ENCODE measurements at places on chromosomes 5 and 9.

GRCh38 chr5:180315762-180316212, 23.9 kb upstream of the MAPK9 start:
- no peaks in the 10 kb centered on the region for H3K27me3 ChIP-seq
- H3K4me1 ChIP-seq, result no peaks in the 10 kb centered on the region
- H3K36me3 ChIP-seq, result no peaks in the 10 kb centered on the region
- no peak for DNase-seq

DNA sequence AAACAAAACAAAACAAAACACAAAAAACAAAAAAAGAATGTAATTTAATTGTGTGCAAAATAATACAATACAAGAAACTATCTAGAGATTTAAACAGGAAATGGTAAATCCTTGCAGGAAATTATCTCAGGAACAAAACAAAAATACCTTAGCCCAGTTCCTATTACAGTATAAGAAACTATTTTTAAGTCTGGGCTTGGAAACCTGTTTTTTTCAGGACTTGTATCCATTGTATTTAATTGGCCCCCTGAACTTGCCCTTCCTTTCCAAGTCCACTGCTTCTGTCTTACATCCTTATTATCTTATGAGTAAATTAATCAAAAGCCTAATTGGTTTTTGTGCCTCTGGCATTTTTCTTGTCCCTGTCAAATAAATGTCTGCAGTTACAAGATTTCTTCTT, 48.5 kb downstream of the ST8SIA4 start:
- no peaks in the 10 kb centered on the region for H3K27me3 ChIP-seq
- H3K36me3 ChIP-seq, result no peaks in the 10 kb centered on the region
- no peak overlapping the region for H3K4me3 ChIP-seq
- H3K27ac ChIP-seq, result no peak overlapping the region

- no peak overlapping the region for H3K27ac ChIP-seq
- H3K27me3 ChIP-seq, result no peaks in the 10 kb centered on the region
- no peak overlapping the region for H3K4me3 ChIP-seq
- no peaks in the 10 kb centered on the region for H3K36me3 ChIP-seq
- H3K4me1 ChIP-seq, result peaks cover 43% of the 10 kb centered on the region
- no peak for DNase-seq
Measured at GRCh38 chr5:126369995-126370731, 53.0 kb upstream of the GRAMD2B start.

DNA sequence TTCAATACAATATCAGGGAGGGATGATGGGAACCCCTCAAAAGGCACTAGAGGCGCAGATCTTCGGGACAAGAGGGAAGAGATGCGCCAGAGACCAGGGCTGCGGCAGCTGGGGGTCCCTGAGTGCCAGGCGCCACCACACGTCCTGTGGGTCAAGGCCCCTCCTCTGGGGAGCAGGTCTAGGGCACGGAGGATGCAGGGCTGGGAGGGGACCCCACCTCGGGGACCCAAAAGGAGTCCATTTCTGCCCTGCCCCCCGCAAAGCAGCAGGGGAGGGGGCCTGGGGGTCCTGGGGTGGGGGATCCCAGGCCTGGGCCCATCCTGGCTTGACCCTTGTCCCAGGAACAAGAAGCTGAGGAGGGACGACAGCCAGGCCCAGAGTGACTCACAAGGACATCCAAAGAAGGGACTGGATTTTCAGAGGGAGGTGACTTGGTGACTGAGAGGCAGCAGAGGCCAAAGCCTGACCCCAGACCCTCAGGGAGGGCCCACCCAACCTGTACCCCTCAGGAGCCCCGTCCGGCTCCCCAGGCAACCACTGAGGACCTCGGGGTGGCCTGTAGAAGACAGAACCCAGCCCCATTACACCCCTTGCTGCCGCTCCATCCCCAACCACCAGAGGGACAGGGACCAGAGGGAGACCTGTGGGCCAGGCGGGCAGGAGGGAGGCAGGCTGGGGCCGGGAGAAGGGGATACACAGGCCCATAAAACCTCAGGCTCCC, 54.2 kb downstream of the LRSAM1 start:
- no peak overlapping the region for H3K27ac ChIP-seq
- H3K36me3 ChIP-seq, result peaks cover 60% of the 10 kb centered on the region
- H3K4me3 ChIP-seq, result no peak overlapping the region
- peaks cover 8% of the 10 kb centered on the region for H3K4me1 ChIP-seq
- no peak for DNase-seq

- no peaks in the 10 kb centered on the region for H3K4me1 ChIP-seq
- no peaks in the 10 kb centered on the region for H3K36me3 ChIP-seq
- no peaks in the 10 kb centered on the region for H3K27me3 ChIP-seq
- no peak overlapping the region for H3K4me3 ChIP-seq
- no peak for DNase-seq
- H3K27ac ChIP-seq, result no peak overlapping the region
Measured at GRCh38 chr5:43947935-43948334, 345.0 kb downstream of the NNT start.

- H3K4me3 ChIP-seq, result no peak overlapping the region
- H3K4me1 ChIP-seq, result peaks cover 8% of the 10 kb centered on the region
- no peak overlapping the region for H3K27ac ChIP-seq
Measured at GRCh38 chr5:135150767-135151166, 116.7 kb upstream of the PITX1 start.

- peak; percentile 54 for DNase-seq
- H3K36me3 ChIP-seq, result no peaks in the 10 kb centered on the region
- peaks cover 92% of the 10 kb centered on the region for H3K4me1 ChIP-seq
- H3K27ac ChIP-seq, result peak overlapping the region; percentile 82
- H3K4me3 ChIP-seq, result peak overlapping the region; percentile 26
Measured at GRCh38 chr9:38036359-38037084, 32.5 kb downstream of the SHB start.

DNA sequence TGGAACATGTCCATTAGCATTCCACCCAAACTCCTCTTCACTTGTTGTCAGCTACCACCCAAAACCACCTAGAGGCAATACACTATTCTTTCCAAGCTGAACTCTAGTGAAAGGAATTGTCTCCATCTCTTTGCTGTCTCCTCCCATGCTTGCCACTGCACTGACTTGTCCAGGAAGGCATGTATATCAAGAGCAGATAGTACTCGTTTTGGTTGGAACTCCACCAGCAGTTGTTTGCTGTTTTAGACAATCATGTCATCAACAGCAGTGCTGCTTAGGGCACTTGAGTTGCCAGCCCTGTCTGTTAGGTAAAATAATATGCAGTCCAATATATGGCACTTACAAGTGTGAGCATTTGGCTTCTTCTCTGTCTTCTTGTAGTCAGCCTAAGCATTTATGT, 80.0 kb upstream of the SAP30L start:
- peaks cover 56% of the 10 kb centered on the region for H3K4me1 ChIP-seq
- H3K27ac ChIP-seq, result no peak overlapping the region
- no peaks in the 10 kb centered on the region for H3K36me3 ChIP-seq
- no peak overlapping the region for H3K4me3 ChIP-seq

- no peak for DNase-seq
- peaks cover 25% of the 10 kb centered on the region for H3K4me1 ChIP-seq
- peak overlapping the region; percentile 40 for H3K4me3 ChIP-seq
- H3K27ac ChIP-seq, result no peak overlapping the region
- H3K27me3 ChIP-seq, result peaks cover 22% of the 10 kb centered on the region
Measured at GRCh38 chr9:114153761-114154599, 1.4 kb upstream of the COL27A1 start.

GRCh38 chr5:172410662-172411483, 43.5 kb downstream of the SH3PXD2B start:
- H3K4me1 ChIP-seq, result peaks cover 36% of the 10 kb centered on the region
- no peak overlapping the region for H3K4me3 ChIP-seq
- peaks cover 3% of the 10 kb centered on the region for H3K36me3 ChIP-seq
- H3K27me3 ChIP-seq, result no peaks in the 10 kb centered on the region

DNA sequence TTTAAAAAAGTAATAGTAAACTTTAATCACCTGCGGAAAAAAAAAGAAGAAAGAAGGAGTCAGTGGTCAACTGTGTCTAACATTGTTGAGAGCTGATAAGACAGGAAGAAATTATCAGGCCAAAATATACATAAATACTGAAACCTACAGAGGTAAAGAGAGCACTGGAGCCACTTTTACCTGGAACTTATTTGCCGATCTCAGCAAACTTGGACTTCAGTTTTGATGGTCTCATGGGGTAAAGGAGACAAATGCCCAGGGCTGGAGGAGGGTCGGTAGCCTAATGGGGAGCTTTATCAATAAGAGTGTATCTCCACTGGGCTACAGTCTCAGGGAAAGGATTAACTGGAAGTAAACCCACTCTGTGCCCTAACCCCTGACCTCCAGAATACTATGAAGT, 26.6 kb upstream of the ARHGEF28 start:
- no peaks in the 10 kb centered on the region for H3K27me3 ChIP-seq
- no peak overlapping the region for H3K4me3 ChIP-seq
- H3K4me1 ChIP-seq, result peaks cover 2% of the 10 kb centered on the region
- no peaks in the 10 kb centered on the region for H3K36me3 ChIP-seq

GRCh38 chr5:142486020-142486419, 161.2 kb upstream of the SPRY4 start:
- no peak overlapping the region for H3K4me3 ChIP-seq
- H3K4me1 ChIP-seq, result peaks cover 4% of the 10 kb centered on the region
- H3K27ac ChIP-seq, result no peak overlapping the region
- H3K27me3 ChIP-seq, result no peaks in the 10 kb centered on the region
- H3K36me3 ChIP-seq, result no peaks in the 10 kb centered on the region
- no peak for DNase-seq

GRCh38 chr5:123605822-123606221, 93.8 kb downstream of the CSNK1G3 start:
- no peaks in the 10 kb centered on the region for H3K36me3 ChIP-seq
- no peak overlapping the region for H3K27ac ChIP-seq
- H3K27me3 ChIP-seq, result no peaks in the 10 kb centered on the region
- H3K4me3 ChIP-seq, result no peak overlapping the region

DNA sequence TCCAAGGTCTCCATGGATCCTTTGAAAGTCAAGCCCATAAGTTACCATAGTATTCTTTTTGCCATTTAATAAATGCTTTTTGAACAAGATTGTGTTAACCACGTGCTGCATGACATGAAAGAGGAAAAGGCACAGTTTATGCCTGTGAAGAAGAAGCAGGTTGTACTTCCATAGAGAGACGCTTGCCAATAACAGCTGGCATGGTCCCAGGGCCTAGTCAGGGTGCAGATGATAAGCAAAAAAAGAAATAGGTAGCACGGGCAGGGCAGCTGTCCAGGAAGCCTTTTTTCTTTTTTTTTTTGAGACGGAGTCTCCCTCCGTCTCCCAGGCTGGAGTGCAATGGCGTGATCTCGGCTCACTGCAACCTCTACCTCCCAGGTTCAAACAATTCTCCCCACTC, 71.8 kb upstream of the CLINT1 start:
- H3K27ac ChIP-seq, result no peak overlapping the region
- H3K27me3 ChIP-seq, result no peaks in the 10 kb centered on the region
- no peak for DNase-seq
- no peaks in the 10 kb centered on the region for H3K4me1 ChIP-seq
- no peaks in the 10 kb centered on the region for H3K36me3 ChIP-seq

DNA sequence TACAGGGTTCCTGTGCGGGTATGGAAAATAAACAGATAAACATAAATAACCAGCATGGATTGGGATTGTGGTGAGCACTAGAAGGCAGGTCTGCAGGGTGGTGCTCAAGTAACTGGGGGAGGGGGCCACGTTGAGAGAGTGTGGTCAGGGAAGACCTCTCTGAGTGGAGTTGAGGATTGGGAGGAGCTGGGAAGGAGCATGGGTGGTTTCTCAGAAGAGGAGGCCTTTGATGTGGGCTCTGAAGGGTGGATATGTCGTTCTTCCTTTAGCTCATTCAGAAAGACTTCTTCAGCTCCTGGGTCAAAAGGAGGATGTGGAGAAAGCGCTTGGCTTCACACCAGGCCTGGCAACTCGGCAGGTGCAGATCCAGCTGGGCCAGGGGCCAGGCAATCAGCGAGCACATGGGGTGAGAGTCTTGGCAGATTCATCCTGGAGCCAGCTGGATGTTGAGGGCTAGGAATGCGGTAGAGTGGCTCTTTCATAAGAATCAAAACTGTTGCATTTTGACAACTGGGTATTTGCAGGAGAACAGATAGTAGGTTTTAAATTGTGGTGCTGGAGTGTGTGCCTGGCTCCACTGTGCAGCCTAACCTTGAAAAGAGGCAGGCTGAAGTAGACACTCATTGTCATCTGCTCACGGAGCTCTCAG, 71.7 kb downstream of the PCSK5 start:
- no peaks in the 10 kb centered on the region for H3K27me3 ChIP-seq
- no peak overlapping the region for H3K4me3 ChIP-seq
- H3K27ac ChIP-seq, result no peak overlapping the region
- DNase-seq, result no peak
- H3K4me1 ChIP-seq, result peaks cover 14% of the 10 kb centered on the region

DNA sequence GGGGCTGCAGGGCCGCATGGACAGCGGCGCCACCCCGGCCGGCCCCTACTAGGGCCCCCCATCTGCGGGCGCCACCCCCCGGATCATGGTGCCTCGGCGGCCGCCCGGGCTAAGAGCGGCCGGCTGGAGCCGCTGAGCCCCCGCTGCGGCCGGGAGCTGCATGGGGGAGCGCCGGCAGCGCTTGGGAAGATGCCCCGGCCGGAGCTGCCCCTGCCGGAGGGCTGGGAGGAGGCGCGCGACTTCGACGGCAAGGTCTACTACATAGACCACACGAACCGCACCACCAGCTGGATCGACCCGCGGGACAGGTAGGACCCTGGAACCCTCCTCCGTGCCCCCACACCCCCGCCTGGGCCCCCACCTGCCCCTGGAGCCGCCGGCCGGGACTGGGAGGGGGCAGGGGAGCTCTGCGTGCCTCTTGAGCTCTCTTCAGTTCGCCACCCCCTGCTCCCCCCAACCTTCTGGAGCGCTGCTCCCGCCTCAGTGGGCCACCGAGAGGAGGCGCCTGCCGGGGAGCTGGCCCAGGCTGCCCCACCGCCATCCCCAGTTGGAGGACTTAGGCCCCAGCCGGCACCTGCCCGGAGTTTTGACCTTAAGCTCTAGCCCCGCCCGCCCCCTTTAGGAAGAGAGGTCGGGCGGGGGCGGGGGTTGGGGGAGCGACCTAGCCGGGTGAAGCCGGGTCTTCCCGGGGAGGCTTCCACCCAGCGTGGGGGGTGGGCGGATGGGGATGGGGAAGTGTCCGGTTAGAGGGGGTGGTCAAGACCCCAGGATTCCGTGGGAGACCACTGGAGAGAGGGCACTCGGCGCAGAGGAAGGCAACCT, 730 bp downstream of the WWC1 start:
- no peaks in the 10 kb centered on the region for H3K27me3 ChIP-seq
- H3K4me3 ChIP-seq, result peak overlapping the region; percentile 68
- H3K36me3 ChIP-seq, result peaks cover 9% of the 10 kb centered on the region
- peaks cover 60% of the 10 kb centered on the region for H3K4me1 ChIP-seq
- no peak for DNase-seq

DNA sequence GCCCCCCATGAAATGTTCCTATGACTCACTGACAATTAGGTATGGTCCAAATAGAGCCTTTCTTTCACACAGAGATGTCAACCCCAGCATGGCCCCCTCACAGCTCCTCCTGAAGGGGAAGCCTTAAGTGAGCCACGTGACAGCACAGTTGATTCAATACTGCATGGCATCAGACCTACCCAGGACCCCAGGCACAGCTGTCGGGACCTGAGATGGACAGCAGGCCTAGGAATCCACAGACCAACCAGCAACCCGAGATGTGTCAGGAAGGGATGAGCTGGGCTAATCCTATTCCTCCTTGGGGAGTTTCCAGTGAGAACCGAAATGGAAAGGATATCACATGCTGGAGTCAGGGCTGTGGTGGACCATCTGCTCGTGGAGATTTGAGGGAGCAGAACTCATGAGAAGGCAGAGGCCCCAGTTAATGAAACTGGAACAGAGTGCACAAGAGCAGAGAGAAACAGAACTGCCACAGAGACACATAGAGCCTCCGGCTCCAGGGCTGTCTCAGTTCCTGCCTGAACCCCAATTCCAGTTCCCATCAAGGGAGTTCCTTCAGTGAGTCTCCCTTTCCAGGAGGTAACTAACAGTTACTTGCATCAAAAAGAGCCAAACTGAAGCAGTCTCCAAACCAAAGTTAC, 42.1 kb upstream of the SMIM23 start:
- no peaks in the 10 kb centered on the region for H3K27me3 ChIP-seq
- DNase-seq, result no peak
- H3K4me3 ChIP-seq, result no peak overlapping the region
- peaks cover 13% of the 10 kb centered on the region for H3K4me1 ChIP-seq
- no peaks in the 10 kb centered on the region for H3K36me3 ChIP-seq

All from keratinocyte (primary cell).